ENCODE measurements at places on chromosomes 2 and 18.
A peak's percentile ranks its signal among the peaks of the same experiment; 100 is the strongest.

DNA sequence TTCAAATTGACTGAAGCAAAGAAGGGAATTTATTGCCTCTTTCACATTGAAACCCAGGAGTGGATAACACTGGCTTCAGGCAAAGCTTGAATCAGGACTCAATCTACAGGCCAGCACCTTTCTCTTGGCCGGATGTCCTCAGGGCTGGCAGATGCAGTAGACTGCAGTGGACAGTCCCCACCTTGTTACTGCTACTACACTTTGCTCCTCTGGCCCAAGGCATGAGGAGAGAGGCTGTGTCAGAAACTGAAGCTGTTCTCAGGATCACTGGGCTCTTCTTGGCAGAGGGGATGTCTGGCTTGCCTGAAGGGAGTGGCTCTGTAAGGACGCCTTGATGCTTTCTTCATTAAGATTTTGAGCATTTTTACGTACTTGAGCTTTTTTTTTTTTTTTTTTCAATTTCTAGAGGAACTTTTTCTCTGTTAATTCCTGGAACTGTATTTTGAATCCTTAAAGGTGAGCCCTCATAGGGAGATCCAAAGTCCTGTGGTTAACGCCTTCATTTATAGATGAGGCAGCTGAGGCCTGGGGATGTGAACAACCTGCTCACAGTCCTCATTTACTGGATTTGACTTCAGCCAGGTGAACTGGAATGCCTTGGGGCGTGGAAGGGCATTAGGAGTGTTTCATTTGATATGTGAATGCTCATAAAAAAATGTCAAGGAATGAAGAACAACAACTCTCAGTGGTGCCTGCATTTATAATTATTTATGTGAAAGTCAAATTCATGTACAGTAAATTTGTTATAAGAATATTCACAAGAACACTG is 36.6 kb downstream of the CASP10 start:
- no peak for DNase-seq

- DNase-seq, result no peak
Observed at GRCh38 chr2:149906886-149907285, 319.3 kb upstream of the MMADHC start.

DNA sequence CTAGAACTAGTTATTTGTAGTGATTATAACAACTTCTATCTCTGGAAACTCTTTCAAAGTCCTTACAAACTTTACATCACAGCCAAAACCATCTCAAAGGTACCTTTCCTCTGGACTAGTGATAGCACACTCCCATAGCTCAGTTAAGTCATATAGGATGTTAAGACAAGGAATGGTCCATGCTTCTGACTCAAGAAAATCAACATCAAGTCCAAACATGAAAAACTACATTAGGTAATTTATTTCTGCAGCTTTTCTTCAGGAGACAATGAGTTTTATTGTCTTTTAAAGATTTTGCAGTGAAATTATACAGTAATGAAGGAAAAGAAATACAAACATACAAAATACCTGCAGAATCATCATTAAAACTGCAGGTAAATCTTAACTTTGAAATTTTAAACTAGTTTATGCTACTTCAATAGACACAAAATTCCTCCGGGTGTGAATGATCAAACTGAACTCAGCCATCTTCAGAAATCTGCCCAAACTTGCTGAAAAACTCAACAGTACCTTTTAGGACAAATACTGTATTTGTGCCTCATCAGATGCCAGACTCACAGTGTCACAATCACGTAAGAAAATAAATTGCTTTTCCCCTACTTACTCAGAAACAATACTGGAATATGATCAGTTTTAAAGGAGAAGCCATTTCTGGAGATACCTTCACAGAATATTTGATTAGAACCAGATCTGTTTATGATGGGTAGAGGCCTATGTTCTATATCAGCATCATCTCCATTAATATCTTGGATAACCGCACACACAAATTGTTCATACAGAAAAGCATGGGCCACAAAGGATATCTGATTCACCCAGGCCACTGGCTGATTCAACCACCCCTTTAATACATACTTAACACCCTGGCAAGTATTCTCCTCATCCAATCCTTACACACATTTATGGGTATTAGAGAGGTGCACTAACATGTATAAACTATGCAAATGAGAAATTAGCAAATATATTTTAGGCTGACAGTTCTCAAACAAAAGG is 2.6 kb downstream of the TMEM131 start:
- no peak for DNase-seq

DNA sequence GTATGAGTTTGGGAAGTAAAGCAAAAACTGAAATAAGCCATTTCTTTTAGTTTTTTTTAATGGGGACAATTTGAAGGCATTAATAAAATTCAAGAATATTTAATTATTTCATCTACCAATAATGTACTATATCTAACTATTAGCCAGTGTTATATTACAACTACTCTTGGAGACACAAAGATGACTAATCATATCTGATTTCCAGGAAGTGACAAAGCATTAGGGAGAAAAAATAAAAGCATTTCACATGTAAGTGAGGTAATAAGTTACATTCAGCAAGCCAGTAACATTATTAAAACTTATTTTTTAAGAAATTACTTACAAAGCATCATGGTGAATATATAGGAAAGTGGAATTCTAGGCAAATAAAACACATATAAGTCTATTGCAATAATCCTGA is 781.3 kb upstream of the NRXN1 start:
- DNase-seq, result no peak

DNA sequence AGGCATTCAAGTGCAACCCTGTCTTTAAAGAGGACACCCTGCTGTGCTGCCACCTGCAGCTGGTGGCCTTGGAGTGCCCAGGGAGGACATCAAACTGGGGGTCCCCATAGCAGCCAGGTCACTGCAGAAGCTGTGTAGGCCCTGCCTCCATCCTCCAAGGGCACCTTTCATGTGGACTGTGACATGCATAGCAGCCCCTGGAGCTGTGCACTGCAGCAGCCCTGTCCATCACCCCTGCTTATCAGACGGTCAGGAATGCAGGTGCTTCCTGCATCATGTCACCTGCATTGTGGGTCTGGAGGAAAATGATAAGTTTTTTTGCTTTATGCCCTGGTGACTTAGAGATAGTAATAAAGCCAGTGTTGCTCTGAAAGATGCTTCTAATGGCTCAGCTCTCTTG is 155.7 kb downstream of the DYSF start:
- peak; percentile 15 for DNase-seq

Data from 8988T (cell line).